Myocyte (in vitro differentiated cells): ENCODE measurements at places on chromosomes 12 and 14.
A peak's percentile ranks its signal among the peaks of the same experiment; 100 is the strongest.

- no peak for DNase-seq
Measured at GRCh38 chr12:45611061-45611460, 118.4 kb upstream of the ARID2 start.

- DNase-seq, result no peak
Measured at GRCh38 chr14:23931721-23932289, 21.8 kb upstream of the DHRS4 start.

DNA sequence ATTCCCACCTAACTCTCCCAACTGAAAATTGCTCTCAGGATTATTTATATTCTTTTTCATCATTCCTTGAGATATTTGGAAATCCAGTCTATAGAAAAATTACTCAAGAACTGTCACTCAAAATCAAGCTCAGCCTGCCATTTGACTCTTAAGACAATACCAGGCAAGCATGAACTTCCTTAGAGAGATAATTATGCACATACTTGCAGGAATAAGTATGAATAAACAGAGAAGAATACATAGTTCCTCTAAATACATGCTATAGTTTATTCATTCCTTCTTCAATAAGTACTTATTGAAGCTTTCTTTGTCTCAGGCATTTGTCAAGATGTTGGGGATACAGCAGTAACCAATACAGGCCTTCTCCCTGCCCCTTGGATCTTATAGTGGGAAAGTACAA, 154.1 kb downstream of the SRGAP1 start:
- DNase-seq, result no peak

DNA sequence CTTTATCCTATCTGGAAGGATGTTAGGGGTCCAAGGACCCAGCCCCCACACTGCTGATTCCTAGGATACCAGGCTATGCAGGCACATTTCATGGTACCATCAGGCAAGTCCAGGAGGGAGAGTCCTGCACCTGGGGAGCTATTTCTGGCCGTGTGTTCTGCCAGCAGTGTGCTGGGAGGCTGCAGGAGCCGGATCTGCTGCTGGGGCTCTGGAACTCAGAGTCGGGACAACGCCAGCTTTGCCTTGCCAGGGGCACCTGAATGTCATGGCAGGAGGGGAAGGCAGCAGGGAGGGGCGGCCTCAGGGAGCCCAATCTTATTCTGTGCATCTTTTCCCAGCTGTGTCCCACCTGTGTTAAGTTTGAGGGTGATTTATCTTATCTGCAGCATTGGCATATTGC, 17.8 kb downstream of the SRRM4 start:
- DNase-seq, result no peak

- DNase-seq, result peak; percentile 97
Measured at GRCh38 chr14:102591944-102592762, at the start of gene RCOR1. Gene RCOR1 (plus strand): TSS chr14:102592649. CDS start chr14:102592887, 238 bp downstream.

- peak; percentile 83 for DNase-seq
Measured at GRCh38 chr12:101939856-101940265, 62.5 kb downstream of the DRAM1 start.

DNA sequence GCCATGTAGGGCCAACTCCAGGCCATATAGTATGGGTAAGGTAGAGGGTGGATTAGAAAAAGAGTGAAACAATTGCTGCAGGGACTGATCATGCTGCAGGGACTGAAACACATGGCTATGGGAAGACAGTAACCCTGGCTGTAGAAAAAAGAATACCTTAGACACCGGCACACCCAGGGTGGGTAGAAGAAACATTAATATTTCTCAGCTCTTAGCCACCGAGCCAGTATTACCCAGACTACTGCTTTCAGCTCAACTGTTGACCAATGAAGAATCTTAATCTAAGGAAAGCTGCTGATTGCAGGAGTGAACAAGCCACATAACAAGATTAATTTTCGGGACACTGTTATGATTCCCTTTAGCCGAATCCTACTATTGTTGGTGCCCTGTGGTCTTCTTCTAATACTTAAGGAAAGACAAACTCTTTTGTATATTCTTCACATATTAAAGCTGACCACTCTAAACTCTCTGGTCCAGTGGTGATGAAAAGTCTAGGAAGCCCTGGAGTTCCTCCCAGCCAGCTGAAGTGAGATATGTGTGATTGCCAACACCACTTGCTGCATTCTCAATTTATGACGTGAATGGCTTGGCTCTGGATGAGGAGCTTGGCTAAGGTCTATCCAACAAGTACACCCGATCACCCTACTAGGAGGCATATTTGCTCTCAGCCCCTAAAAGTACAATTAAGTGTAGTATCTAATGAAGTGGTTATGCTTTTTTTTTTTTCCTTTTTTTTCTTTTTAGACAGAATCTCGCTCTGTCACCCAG, 69.2 kb downstream of the NOVA1 start:
- DNase-seq, result no peak

- no peak for DNase-seq
Measured at GRCh38 chr14:41662780-41663472, 56.2 kb downstream of the LRFN5 start.

GRCh38 chr14:52427460-52427859, 113.3 kb downstream of the PTGER2 start:
- no peak for DNase-seq

DNA sequence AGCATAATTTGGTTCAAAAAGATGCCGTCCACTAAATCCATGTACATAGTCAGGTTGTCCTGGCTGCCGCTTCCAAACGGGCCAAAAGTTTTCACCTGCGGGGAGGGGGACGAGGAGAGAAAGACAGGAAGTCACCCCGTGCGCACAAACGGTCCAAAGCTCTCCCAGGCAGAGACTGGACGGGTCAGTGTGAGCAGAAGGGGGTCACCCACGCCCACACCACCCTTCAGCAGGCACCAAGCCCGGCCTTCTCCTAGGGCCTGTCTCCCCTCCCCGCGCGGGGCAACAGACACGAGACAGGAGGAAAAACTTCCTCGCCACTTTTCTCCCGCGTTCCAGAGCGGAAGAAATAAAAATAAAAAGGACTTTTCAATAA, 888 bp downstream of the CCDC88C start:
- no peak for DNase-seq

- DNase-seq, result no peak
Measured at GRCh38 chr14:74380172-74380571, 31.9 kb downstream of the VRTN start.

- no peak for DNase-seq
Measured at GRCh38 chr12:96099986-96100385, 64.6 kb upstream of the LTA4H start.

DNA sequence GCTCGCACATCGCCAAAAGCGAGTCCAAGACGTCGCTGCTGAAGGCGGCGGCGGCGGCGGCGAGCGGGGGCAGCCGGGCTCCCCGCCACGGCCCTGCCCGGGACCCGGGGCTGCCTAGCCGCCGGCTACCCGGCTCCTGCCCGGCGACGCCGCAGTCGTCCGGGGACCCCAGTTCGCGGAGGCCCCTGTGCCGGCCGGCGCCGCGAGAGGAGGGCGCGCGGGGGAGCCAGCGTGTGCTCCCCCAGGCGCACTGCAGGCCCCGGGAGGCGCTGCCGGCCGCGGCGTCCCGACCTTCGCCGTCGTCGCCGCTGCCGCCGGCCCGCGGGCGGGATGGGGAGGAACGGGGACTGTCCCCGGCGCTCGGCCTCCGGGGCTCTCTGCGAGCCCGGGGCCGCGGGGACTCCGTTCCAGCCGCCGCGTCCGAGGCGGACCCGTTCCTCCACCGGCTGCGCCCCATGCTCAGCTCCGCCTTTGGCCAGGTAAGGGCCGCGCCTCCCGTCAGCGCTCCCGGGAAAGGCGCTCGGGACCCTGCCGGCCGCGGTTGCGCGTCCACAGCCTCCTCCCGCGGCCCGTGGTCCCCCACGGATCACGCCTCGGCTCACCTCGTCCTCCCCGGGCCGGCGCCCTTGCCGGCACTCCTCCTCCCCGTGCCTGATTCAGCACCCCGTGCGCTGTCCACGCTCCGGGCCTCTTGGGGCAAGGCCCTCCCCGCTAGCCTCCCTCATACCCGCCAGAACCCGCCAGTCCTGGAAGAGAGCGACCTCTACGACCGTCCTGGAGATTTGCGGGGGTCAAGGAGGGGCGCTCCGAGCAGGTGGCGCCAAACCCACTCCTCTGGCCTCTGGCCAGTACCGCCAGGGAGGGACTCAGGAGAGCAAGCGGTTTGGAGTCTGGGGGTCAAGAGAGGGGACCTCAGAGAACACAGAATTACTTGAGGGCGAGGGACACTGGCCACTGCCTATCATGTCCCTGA, 721 bp downstream of the CABP1 start:
- peak; percentile 59 for DNase-seq

GRCh38 chr12:89879766-89880165, 171.1 kb upstream of the ATP2B1 start:
- DNase-seq, result no peak

- DNase-seq, result no peak
Measured at GRCh38 chr12:67998379-67998778, 9.1 kb downstream of the IFNG-AS1 start.

GRCh38 chr12:11727133-11727664, 77.7 kb downstream of the ETV6 start:
- no peak for DNase-seq

- no peak for DNase-seq
Measured at GRCh38 chr12:70686299-70686698, 49.1 kb upstream of the PTPRB start.
